ENCODE measurements at places on chromosomes 16 and 17. TPM values are rescaled to one million over a fixed set of nuclear protein-coding genes. Genes with fewer than 3 reads are reported as not detected.

Gene CRHR1
- total RNA-seq, result 0.26 TPM

Gene METTL22
- total RNA-seq, result 22.4 TPM

Gene PCGF2
- total RNA-seq, result 8.2 TPM

Gene CBX2
- 7.0 TPM for total RNA-seq

Gene GPR179
- 0.11 TPM for total RNA-seq

Gene ABCC6
- total RNA-seq, result 2.8 TPM

Gene MGAT5B
- 0.63 TPM for total RNA-seq

Gene COG4
- total RNA-seq, result 34.6 TPM

Gene CCL4L2
- total RNA-seq, result 2.0 TPM

Gene ALOX12B
- 0.11 TPM for total RNA-seq

Gene SUMO2
- total RNA-seq, result 150 TPM

Gene PRSS53
- 1.1 TPM for total RNA-seq

Gene MEIOB
- not detected for total RNA-seq

Gene RASL10B
- total RNA-seq, result 0.69 TPM

Gene CDH1
- 35.2 TPM for total RNA-seq

Gene NEUROD2
- total RNA-seq, result not detected

Gene IL34
- total RNA-seq, result 10.6 TPM

Gene CHRNB1
- total RNA-seq, result 10.7 TPM

Gene MEOX1
- 11.6 TPM for total RNA-seq

Gene PRCD
- 7.1 TPM for total RNA-seq

Gene PHAF1
- 22.8 TPM for total RNA-seq

Gene EPOP
- total RNA-seq, result 0.32 TPM

Measured in urinary bladder (tissue), 4 donors.